ENCODE measurements at places on chromosomes 7 and 10.

DNA sequence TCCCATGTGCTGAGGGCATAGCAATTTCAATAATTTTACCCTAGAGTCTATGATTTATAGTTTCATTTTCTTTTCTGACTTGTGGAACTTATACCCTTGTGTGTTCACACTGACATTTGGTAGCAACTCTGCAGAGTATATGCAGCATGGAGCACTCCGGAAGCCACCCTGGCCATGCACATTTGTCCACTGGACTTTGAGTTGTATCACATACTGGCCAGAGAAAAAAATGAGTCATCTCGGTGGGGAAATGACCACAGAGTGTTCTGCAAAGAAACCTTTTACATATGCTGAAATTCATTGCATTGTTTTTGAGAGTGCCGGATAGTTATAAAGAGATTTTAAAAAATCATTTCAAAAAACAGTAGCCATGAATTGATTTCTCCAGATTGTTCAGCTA, 164.8 kb upstream of the COBL start:
- DNase-seq, result no peak

GRCh38 chr7:114710499-114710898, 211.4 kb upstream of the MDFIC start:
- DNase-seq, result no peak

DNA sequence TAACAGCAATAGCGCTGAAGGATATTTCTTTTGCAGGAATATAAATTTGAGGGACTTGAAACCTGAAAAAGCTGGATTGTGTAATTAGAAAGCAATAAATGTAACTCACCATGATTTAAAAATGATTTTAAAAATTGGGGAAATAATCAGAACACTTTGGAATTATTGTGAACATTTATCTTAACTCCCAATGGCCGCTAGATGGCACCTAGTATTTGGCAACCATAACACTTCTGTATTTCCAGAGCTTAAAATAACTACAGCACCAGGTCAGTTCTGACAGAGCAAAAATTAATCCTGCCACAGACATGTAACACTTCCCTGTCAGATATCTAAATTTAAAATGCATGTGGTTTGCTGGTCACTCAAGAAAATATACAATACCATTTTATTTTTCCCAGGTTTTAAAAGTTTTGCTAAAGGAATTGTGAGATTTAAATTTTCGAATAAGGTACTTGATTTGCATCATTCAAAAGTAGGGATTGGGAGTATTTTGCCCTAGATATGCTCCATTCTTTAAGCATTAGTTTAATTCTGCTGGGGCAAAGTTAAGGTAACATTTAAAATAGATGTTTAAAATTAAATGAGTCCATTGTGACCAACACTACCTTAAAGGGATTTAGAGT, 144.5 kb downstream of the PPP1R3A start:
- no peak for DNase-seq

DNA sequence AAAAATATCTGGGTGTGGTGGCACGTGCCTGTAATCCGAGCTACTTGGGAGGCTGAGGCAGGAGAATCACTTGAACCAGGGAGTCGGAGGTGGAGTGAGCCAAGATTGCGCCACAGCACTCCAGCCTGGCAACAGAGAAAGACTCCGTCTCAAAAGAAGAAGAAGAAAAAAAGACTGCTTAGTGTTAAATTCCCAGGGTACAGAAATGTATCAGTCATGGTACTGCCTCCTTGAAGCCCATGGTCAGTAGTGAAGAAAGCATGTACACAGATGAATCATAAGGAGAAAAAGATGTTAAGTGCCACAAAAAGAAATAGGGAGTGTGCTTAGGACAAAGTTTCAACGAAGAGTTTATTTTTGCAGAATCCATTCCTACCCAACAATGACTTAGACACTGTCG, 62.5 kb upstream of the KMT2E start:
- DNase-seq, result no peak

GRCh38 chr7:47100148-47100816, 481.6 kb downstream of the TNS3 start:
- no peak for DNase-seq

DNA sequence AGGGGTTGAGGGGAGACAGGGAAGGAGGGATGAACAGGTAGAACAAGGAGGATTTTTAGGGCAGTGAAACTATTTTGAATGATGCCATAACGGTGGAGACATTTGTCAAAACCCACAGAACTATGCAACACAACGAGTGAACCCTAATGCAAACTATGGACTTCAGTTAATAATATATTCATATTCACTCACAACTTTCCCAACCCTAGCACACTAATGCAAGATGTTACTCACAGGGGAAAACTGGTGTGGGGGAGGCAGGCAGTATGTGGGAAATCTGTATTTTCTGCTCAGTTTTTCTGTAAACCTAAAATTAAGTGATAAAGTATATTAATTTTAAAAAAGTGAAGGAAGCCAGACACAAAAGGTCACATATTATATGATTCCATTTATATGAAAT, 17.3 kb downstream of the GNA12 start:
- no peak for DNase-seq

DNA sequence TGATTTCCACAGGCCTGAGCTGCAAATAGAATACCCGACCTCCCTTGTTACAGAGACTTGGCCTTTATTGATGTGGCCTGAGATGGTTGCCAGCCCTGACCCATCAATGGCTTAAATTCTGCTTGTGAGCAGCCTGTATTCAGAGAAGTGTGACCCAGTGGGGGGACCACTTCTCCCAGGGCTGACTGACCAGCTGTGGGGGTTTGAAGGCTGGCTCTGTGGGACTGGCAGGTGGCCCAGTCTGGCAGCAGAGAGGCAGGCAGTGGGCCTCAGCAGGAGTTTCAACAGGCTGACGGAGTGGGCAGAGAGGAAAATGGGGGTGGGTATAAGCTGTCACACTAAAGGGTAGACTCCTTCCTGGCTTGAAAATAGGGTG, 12.2 kb upstream of the PPIF start:
- DNase-seq, result no peak

GRCh38 chr10:72462261-72462660, 107.5 kb upstream of the DNAJB12 start:
- DNase-seq, result no peak

- no peak for DNase-seq
These were observed 22.7 kb downstream of the GET4 start for GRCh38 chr7:898855-899681.

GRCh38 chr7:114589436-114589835, 174.8 kb downstream of the FOXP2 start:
- no peak for DNase-seq

DNA sequence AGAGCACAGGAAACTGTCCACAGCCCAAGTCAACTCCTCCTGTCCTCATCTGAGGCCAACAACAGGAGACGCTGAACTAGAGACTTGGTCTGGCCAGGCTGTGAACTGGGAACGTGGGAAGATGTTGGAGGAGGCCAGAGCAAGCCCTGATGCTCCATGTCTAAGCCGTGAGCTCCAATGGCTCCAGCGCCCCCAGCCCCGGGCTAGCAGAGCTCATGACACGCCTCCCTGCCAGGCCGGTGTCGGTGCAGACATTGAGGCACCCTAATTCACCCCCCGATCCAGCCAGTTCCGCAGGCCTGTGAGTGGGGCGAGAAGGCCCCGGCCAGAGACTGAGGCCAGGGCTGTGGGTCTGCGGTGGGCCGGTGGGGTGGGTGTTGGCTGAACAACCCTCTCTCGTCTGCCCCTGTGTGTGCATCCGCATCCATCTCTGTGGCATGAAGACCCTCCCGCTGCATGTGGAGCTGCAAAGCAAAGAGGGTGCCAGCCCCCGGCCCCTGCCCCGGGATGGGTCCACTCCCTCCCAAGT, 109.3 kb upstream of the MACROH2A2 start:
- DNase-seq, result no peak

DNA sequence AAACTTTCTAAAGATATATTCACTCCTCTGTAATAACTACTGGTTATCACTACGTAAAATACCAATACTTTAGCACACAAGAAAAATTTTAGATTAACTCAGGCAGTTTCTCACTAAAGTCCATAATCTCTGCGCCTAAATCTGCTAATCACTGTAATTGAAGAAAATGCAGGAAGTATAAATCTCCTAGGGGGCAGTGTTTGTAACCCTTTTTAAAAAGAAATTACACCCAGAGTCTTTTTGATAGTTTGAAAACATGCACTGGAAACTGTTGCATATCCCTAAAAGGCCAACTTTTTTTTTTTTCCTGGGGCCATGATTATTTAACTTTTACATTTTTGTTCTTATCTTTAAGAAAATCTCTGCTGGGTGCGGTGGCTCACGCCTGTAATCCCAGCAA, 209.6 kb downstream of the KIAA1217 start:
- peak; percentile 2 for DNase-seq

GRCh38 chr10:126315494-126316177, 72.6 kb downstream of the ADAM12 start:
- no peak for DNase-seq

DNA sequence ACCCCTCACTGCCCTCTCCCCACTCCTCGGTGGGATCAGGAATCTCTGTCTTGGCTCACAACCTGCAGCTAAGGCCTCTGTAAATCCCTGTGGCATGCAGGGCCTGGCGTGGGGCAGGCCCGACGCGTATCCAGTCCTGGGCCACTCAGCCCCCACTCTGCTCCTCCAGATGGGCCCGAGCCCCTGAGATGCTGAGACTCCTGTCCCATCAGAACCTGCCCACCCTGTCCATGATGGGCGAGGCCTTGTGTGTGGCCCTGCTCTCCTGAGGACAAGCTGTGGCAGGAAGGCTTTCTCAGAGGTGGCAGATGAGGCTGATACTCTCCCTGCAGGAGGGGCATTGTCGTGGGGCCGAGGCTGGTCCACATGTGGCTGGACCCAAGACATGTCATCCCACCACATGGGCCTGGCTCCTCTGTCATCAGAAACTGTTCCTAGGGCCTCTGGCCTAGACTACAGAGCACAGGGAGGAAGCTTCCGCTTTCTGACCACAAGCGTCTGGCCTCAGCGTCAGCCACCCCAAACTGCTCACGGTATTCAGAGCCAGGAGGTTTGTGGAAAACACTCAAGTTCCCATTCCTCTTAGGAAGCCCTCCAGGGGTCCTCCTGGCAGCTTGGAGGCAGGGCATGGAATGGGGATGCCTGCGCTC, 6.0 kb downstream of the ALOX5 start:
- DNase-seq, result no peak

DNA sequence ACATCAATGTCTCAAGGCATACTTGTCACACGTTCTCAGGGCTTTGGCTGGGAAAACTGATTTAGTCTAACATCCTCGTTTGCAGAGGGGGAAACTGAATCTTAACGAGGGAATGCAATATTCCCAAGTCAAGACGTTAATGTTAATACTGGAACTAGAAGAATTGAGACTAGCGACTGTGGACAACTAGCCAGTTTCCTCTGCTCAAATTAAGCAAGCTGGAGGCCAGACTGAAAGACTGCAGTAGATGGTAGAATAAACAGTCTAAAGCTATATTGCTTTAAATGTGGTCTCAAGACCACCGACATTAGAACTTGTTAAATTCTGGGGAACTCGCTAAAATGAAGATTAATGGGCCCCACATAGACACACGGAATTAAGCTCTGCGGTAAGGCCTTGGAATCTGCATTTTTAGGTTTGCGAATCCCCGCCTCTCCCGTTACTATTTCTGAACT, 639 bp upstream of the TFAM start:
- no peak for DNase-seq

- no peak for DNase-seq
These were observed 135.0 kb upstream of the PDLIM1 start for GRCh38 chr10:95425592-95426465.

DNA sequence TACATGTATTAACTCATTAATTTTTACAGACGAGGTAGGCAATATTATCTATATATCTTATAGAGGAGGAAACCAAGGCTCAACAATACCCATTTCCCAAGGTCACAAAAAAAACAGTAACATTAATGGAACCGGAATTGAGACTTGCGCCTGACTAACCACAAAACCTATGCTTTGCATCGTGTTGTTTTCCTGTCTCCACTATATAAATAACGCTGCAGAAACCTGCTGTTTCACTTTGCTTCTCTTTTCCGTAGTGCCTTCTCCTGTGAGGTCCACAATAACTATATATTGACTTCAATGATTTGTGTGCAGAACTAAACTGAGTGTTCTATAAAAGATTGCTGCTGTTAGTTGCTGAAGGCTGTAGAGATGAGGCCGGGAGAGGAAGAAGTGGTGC, 97.7 kb upstream of the RPA3 start:
- DNase-seq, result no peak

GRCh38 chr10:120260456-120260855, 196.6 kb upstream of the PLPP4 start:
- no peak for DNase-seq

GRCh38 chr7:71480791-71481190, 348.8 kb downstream of the GALNT17 start:
- no peak for DNase-seq

DNA sequence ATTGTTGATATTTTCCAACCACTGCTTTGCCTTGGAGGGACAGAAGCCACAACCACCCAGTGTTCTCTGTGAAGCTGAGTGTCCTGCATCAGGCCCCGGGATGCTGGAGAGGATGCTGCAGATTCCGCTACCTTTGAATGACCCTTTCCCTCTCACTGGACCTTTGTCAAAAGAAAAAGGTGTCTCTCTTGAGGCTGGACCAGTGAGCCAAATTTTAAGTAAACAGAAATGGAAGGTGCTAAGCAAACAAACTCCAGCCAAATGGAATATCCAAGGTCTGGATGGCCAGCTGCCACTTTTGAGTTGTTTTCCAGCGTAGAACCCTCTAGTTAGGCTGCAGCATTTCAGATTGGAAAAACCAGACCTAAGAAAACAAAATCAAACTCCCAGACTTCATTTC, 145.5 kb downstream of the TRIL start:
- DNase-seq, result no peak

GRCh38 chr10:132870426-132870825, 71.9 kb downstream of the CFAP46 start:
- no peak for DNase-seq

- no peak for DNase-seq
These were observed 41.5 kb upstream of the KMT2E start for GRCh38 chr7:104972500-104972899.

DNA sequence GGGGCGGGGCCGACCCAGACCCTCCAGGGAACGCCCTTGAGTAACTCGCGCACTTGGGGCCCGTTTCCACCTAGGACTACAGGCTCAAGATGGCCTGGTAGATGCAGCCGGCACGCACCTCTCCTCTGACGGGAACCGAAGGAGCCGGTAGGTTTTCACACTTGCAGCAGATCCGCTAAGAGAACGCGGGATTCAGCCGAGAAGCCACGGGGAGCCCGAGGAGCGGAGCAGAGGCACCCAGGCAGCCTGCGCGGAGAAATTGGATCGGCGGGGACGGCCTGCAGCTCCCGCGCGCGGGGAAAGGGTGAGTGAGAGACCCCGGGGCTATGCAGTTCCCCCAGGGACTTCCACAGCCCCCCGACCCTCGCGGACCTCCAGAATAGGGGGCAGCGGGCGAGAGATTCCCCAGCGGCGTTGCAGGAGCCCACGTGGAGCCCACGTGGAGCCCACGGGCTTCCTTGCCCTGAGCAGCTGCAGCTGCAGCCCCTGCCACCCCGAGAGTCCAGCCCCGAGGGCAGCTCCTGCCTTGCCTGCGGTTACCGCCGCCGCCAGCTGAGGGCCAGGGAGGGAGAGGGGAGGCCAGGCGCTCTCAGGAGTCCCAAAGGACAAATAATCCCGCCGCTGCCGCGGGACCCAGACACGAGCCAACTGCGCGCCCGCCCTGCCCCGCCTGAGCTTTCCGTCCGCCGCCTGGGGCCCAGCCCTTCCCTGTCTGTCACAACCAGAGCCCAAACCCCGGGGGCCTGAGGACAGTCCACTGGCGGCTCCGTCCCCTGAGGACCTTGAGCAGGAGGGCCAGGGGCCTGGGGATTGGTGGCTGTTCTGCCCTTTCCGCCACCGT, 13.1 kb downstream of the IFT22 start:
- DNase-seq, result no peak

All from SW 1271 (cell line).